ENCODE measurements at places on chromosomes 4 and X. TPM values are rescaled to one million over a fixed set of nuclear protein-coding genes. Genes with fewer than 3 reads are reported as not detected.

- no peak for DNase-seq
Measured at GRCh38 chrX:48626401-48627298, 29.4 kb downstream of the WDR13 start.

DNA sequence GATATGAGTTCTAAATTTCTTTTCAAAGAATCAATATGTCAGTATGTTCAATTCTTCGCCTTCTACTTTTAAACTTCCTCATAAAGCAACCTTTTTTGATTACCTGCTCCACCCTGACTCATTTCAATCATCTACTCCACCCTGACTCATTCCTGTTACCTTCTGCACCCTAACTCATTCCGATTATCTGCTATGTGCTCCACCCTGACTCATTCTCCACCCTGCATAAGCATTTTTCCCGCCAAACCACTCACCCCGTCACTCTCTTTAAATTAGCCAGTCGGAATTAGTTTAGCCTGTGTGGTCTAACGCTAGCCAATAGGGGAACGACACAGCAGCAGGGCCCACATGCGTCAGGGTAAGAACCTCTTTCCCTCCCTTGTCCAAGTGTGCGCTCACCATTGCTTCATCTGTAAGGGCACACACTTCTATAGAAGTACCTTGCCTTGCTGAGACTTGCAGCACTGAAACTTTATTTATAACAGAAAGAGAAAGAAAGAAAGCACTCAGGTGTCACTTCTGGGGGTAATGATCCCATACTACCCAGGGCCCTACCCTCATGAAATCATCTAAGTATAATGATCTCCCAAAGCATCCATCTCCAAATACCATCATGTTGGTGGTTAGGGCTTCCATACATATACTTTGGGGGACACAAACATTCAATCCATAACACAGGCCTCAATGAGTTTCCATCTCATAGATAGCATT is 875.2 kb downstream of the RAPGEF2 start:
- no peak for DNase-seq

GRCh38 chrX:46611658-46612362 is 38.2 kb downstream of the CHST7 start:
- no peak for DNase-seq

DNA sequence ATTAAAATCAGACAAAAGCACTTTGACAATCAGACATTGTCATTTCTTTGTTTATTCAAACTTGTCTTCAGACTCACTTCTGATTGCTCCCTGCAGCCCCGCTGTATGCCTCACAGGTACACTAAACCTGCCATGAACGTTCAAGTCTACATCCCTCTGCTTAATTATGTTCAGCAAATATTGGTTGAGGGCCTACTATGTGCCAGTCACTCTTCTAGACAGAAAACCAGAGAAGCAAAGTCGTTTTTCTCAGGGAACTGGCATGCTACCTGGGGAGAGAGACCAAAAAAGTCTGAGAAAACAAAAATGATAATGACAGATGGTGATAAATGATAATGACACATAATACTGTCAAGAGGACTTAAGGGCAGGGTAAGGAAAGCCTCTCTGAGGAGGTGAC is 19.4 kb downstream of the HMGB2 start:
- no peak for DNase-seq

GRCh38 chr4:57971261-57971660 is 861.1 kb upstream of the IGFBP7 start:
- DNase-seq = no peak

GRCh38 chrX:17674601-17675000 is 62.7 kb upstream of the SCML1 start:
- no peak for DNase-seq

DNA sequence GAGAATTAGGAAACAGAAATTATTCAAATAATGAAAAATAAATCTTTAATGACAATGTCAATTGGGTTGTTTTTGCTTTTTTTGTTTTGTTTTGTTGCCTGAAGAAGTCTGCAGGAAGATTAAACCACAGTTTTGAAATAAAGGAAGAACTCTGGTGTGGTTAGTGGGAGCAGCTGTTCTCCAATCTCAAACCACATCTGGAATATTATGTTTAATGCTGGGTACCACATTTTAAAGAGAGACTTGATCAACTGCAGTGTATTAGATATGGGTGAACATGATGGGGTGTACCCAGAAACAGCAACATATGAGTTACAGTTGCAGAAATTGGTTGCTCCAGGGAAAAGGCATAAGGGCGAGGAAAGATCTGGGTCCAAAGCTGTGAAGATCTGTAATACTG is 171.2 kb upstream of the RPL34 start:
- no peak for DNase-seq

DNA sequence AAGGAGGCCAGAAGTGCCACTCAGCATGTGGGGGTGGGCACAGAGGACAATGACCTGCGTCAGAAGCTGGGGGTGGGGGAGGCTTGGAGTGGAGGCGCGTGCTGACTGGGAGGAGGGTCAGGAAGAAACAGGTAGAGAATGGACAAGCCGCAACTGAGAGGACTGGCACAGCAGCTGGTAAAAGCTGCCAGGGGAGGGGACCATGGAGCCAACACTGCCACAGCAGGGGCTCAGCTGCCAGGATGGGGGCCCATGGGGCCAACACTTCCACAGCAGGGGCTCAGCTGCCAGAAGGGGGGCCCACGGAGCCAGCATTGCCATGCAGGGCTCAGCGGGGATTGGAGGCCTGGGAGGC is 19.1 kb downstream of the RNF212 start:
- DNase-seq = no peak

- no peak for DNase-seq
Measured at GRCh38 chr4:3532751-3533422, 665 bp upstream of the LRPAP1 start.

DNA sequence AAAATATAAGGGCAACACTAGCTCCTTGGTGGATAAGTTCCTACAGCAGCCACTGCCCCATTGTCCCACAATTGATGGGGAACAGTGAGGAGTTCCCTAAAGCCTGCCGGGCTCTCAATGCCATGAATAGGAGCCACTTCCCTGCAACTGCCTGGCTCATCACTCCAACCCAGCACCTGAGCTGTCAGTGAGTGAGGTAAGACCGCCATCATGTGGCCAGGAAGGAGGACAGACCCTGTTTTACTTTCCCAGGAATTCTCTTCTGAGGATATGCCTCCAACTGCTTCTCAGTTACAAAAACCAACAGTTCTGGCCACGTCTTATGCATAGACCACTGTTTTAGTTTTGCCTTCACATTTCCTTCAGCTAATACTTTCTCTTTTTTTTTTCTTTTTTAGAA is 45.5 kb downstream of the SRPX start:
- no peak for DNase-seq

- DNase-seq = no peak
Measured at GRCh38 chr4:7323872-7324650, 110.7 kb downstream of the PSAPL1 start.

GRCh38 chr4:111652236-111652635 is 493.0 kb upstream of the FAM241A start:
- no peak for DNase-seq

GRCh38 chr4:23023666-23024065 is 330.9 kb downstream of the GBA3 start:
- no peak for DNase-seq

DNA sequence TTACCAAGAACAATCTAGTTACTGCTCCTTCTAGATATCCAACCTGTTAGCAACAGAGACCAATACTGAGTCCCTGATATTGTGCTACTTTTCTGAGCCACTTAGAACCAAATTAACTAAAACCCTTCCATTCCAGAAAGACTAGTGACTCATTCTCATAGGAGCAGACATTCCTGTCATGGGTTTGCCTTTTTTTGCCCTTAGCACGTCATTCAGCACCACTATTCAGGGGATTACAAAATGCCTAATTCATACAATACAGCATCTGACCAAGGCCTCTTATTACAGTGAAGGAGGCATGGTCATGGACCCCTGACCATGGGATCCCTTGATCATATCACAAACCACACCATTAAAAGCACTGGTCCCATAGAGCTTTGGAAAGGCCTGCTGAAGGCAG is 123.8 kb upstream of the CXCL13 start:
- no peak for DNase-seq

DNA sequence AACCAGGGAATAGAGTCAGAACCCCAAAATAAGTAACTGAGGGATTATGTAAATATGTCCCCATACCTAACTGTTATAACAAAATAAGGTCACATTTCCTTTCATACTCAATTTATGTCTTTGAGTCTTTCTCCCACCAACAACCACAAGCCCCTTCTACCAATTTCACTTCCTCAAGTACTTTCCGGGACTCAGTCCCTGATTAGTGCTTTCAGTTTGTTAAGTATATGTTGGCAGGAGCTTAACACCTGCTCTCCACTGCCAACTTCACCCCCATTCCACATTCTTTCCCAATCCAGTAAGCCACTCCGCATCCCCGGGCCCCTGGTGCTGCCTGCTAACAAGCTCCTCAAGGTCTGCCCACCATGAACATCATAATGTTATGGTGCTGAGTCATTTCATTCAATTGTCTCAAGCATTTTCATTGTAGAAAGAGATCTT is 71.3 kb upstream of the SPRY1 start:
- DNase-seq = no peak

GRCh38 chr4:83993774-83994173 is 457.9 kb downstream of the GPAT3 start:
- no peak for DNase-seq

GRCh38 chr4:107155366-107155765 is 119.3 kb upstream of the DKK2 start:
- DNase-seq = no peak

DNA sequence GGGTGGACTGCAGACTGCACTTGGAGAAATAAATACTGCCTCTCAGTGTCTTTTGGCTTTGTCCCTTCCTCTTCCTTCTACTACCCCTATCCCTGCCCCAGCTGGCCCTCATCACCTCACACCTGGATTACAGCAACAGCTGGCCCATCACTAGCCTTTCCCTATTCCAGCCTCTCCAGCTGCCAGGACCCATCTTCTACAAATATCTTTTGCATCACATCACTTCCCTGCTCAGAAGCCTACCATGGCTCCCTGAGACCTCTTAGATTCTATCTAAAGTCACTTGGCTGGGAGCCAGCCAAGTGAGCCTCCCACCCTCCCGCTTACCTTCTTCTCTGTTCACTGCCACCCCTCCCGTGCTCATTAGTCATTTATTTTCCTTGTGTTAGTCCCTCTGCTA is 66.8 kb downstream of the TSC22D3 start:
- no peak for DNase-seq

GRCh38 chrX:34437586-34437985 is 219.5 kb downstream of the TMEM47 start:
- DNase-seq = peak; percentile 51

GRCh38 chrX:118522230-118522926 is 26.8 kb downstream of the DOCK11 start:
- DNase-seq = no peak

DNA sequence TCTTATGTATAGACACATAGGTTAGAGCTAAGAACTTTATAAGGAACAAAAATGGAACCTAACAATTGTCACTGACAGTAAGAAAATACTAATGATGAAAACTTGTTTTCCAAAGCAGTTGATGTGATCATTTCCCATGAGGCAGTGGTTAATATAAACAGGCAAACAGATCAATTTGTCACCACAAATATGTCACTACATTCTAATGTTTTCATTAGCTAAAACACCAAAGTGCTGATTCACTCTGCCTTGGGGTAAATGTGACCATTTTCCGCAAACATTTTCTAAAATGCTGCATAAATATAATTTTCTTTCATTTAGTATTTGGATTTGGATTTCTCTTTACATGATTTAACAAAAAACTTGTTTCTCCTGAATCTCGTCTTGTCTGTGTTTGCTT is 408.9 kb upstream of the CTSO start:
- no peak for DNase-seq

DNA sequence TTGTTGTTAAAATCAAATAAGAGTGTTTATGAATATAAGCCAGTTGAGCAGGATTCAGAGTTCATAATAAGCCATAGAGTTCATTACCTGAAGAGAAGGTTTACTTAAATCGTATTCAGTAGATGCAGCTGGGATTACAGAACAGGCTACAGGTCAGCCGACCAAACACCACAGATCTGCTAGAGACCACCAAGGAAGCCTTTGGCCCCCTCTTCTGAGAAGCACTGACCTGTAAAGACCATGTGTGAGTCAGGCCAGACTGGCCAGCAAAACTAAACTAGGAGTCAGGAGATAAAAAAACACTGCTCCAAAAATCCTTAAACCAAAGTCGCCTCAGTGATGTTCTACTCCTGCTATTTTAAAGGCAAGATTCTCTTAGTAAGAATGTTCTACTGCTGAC is 1125.5 kb downstream of the FAT4 start:
- no peak for DNase-seq

GRCh38 chr4:40587826-40588225 is 41.8 kb downstream of the RBM47 start:
- DNase-seq = no peak

- DNase-seq = no peak
Measured at GRCh38 chr4:11503166-11503565, 74.5 kb upstream of the HS3ST1 start.

- no peak for DNase-seq
Measured at GRCh38 chrX:11040405-11040804, 70.7 kb upstream of the HCCS start.

- no peak for DNase-seq
Measured at GRCh38 chrX:88135735-88136134, 611.3 kb upstream of the CPXCR1 start.

GRCh38 chr4:158422546-158422945 is 99.1 kb upstream of the RXFP1 start:
- DNase-seq = no peak

GRCh38 chrX:119474615-119475388 is 6.6 kb downstream of the SLC25A5 start:
- no peak for DNase-seq

DNA sequence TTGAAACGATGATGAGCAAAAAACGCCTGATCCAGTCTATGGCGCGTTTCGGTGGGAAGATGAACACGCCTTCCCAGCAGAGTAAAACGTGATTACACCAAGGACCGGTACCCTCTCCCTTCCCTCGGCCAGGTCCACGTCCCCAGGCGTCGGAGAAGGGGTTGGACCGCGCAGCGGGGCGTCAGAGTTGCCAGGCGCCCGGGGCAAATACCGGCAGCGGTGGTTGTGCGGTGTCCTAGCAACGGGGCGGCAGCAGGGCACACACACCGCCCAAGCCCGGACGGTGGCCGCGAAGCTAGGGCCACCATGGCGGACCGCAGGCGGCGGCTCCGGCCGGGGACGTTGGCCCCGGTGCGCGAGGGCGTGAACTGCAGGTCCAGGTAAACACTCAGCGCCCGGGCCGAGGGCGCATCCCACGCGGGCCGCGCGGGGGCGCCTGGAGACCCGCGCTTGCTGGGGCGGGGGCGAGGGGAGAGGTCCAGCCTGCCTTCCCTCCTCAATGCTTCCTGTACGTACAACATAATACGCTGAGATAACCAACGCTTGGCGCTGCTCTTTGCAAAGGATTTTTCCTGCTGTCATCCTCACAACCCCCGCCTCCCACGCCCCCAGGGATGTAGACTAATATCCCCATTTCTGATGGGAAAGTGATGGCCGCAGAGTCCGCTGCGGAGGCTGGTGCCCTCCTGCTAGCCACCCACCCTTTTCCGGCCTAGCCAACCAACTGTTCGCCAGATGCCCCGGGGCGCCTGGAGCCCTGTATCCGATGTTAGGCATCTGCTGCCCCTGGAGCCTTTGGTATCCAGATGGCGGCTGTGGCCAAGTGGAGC is at the start of gene FAM47E:
Gene FAM47E, plus strand, starts transcription at position 281 of the 830 bp plus-strand sequence. Its CDS starts 26 bp downstream, at position 307.
- DNase-seq = peak; percentile 73

Gene CCDC120
- 0.49 TPM for total RNA-seq

Gene NUP62CL
- total RNA-seq = not detected

Gene KIF4A
- 0.09 TPM for total RNA-seq

Gene TRIM60
- not detected for total RNA-seq

Gene NAA11
- total RNA-seq = not detected

Gene MTTP
- total RNA-seq = 0.63 TPM

Gene GAGE12J
- not detected for total RNA-seq

Gene BBS12
- total RNA-seq = 0.61 TPM

Gene IQCM
- total RNA-seq = 0.25 TPM

Gene GLRA3
- total RNA-seq = not detected

Gene CDS1
- 1.1 TPM for total RNA-seq

Gene GPR78
- total RNA-seq = not detected

Data from gastrocnemius medialis (tissue), 4 donors.